ENCODE measurements at places on chromosomes 7 and 10.

DNA sequence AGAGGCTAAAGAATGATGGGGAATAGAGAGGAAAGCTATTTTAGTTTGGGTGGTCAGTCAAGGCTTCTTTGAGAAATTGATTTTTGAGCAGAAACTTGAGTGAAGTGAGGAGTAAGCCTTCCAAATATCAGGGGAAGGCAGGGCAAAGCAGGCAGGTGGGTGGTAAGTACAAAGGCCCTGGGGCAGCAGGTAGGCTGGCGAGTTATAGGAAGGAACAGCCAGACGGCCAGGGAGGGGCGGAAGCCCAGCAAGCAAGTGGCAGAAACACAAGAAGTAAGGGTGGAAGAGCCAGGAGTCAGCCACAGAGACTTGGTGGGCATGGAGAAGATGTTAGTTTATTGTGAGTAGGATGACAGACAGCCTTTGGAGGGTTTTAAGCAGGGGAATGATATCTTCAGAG, 34.9 kb downstream of the VWA2 start:
- no peak for DNase-seq

GRCh38 chr7:95295397-95295796, 28.9 kb downstream of the PON1 start:
- DNase-seq: no peak

DNA sequence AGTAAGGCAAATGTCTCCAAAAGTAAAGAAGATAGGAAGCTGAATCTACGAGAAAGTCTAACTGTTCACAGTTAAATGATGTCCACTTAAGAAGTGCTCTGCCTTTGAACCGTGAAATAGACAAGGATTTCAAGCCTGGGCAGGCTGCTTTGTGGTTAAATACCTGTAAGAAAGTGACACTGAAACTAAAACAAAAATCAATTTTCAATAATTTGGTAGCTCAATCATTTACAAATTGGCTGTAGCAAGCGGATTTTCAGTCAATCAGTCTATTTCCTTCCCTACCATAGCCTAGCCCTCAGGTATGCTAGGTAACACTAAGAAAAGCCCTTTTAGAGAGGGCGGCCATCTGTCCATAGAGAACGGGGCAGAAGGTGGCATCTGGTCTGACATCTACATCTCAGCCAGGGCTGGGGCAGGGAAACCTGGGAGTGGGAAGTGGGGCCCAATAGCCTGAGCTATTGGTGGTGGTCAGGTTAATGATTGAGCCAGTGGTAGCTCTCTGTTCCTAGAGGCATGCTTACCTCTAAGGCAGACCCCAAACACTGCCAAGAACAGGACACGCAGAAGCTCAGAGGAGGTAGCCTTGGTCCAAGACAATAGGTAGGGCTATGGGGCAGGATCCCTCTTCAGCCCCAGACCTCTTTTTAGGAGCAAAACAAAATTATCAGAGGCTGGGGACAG, 223.2 kb downstream of the CCSER2 start:
- DNase-seq: no peak

GRCh38 chr7:23357190-23358093, 58.3 kb downstream of the MALSU1 start:
- no peak for DNase-seq

DNA sequence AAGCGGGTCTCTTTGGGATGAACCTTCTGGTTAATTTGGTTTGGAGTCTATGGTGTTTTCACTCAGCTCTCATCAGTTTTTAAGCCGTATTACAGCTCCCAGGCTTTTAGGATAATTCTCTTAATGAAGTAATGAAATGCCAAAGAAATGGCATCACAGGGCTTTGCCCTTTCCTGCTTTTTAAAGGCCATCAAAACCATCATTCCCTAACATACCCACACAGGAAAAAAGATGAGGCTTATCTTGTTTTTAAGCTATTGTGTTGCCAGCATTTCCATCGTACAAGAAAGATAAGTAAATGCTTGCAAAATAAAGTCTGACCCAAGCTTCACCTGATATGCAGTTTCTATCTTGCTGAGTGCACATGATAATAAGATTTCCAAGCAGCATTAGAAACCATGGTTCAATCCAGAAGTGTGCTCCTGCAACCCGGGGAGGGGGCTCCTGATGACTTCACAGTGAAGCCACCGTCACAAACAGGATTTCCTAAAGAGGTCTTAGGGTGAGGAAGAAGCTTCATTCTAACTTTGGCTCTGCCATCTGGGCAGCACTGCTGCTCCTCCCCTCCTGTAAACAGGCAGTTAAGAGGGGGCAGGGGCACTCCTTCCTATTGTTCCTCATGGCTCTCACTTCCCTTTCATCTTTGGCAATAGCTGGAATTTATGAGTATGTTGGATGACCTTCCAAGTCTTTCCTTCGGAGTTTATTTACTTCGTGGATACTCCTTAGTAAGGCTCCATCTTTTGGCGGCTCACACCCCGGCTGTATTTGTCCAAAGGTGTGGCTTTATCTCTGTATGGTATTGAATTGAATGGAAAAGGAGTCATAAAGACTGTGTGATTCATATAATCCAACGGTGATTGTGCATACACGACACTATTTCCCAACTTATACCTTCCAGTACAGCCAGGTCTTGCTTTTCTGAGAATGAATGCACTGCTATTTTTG, 55.2 kb upstream of the FAM133B start:
- DNase-seq: no peak

DNA sequence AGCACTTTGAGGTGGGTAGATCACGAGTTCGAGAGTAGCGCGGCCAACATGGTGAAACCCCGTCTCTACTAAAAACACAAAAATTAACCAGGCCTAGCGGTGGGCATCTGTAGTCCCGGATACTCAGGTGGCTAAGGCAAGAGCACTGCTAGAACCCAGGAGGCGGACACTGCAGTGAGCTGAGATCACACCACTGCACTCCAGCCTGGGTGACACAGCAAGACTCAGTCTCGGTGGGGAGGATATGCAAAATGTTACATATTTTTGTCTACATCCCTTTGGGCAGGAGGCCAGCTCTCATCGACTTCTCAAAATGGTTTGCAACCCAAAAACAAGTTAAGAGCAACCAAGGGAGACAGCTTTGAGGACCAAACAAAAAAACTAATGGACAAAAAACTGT, 8.2 kb downstream of the ATE1 start:
- DNase-seq: no peak

DNA sequence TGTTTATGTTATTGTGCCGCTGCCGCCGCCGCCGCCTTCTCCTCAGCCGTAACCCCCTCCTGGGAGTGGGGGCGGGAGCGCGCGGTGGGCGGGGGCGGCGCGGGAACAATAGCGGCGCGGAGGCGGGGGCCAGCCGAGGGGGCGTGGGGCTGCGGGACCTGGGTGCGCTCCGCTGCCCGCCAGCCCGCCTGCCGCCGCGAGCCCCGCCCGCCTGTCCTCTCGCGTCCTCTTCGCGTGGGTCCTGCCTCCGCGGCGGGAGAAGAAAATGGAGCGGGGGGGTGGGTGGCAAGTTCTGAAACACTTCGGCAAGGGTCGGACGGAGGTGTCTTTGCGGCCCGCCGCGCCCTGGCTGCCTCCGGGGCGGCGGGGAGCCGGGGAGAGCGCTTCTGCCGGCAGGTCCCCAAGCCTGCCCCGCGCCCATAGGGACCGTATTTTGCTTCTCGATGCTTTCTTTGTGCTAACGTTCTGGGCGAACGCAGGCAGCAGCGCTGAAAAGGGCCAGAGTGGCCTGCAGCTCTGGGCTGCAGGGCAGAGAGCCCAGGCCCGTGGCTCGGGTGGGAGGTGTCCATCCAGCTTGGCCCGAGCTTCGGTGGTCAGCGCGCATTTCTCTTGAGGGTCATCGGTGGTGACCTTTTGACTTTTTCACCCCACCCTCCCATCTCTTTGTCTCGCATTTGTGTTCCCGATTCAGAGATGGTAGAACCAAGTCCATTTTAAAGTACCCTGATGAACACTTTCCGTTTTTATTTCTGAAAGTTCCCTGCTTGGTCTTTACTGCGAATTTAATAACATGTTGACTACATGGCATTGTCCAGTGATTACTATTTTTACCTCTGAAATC, 613 bp downstream of the MAPK8 start:
- no peak for DNase-seq

GRCh38 chr7:54556121-54556520, 13.9 kb downstream of the VSTM2A start:
- no peak for DNase-seq

DNA sequence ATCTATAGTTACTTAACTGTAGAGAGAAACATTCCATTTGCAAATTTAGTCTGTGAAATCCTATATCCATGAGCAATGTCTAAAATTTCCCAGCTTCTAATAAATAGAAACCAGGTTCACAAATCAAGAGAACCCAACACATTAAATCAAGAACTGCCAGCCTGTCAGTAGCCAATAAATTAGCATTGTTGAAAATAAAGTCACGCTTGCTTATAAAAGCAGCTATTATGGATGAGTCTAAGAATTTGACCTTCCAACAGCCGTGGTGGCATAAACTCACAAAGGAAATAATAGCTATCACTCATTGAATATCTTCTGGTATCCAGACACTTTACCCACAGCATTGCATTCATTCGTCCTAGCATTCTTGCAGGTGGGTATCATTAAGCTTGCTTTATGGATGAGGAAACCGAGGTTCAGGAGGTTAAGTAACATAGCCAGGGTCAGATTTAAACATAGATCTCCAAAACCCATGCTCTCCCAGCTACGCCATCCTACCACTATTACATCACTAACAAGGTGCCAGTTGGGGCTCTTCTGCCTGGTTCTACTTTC, 260.1 kb upstream of the YAE1 start:
- DNase-seq: no peak
